ENCODE measurements at places on chromosomes 16 and 17.
A peak's percentile ranks its signal among the peaks of the same experiment; 100 is the strongest.

- no peak for DNase-seq
These were observed 28.5 kb downstream of the TMEM132E start for GRCh38 chr17:34607917-34608316.

- DNase-seq, result no peak
These were observed 151.5 kb downstream of the AATF start for GRCh38 chr17:37100231-37100630.

- no peak for DNase-seq
These were observed 27.7 kb downstream of the ZFPM1 start for GRCh38 chr16:88480829-88481228.

- peak; percentile 42 for DNase-seq
These were observed 654 bp downstream of the TNFAIP1 start for GRCh38 chr17:28335959-28336871.

DNA sequence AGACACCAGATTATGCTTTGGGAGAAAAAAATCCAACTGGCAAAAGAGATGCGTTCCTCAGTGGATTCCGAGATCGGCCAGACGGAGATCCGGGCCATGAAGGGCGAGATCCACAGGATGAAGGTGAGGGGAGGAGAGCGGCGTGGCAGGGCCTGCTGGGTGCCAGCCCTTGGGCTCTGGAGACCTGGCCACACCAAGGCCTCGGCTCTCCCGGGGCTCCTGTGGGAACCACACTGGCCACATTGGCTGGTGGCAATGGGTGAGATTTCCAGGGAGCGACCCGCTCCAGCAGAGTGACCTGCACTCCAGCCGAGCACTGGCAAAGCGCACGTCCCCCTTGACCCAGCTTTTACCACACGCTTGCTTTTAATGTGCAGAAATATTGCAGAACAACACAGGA lies 11.6 kb upstream of the GAA start:
- DNase-seq, result no peak

DNA sequence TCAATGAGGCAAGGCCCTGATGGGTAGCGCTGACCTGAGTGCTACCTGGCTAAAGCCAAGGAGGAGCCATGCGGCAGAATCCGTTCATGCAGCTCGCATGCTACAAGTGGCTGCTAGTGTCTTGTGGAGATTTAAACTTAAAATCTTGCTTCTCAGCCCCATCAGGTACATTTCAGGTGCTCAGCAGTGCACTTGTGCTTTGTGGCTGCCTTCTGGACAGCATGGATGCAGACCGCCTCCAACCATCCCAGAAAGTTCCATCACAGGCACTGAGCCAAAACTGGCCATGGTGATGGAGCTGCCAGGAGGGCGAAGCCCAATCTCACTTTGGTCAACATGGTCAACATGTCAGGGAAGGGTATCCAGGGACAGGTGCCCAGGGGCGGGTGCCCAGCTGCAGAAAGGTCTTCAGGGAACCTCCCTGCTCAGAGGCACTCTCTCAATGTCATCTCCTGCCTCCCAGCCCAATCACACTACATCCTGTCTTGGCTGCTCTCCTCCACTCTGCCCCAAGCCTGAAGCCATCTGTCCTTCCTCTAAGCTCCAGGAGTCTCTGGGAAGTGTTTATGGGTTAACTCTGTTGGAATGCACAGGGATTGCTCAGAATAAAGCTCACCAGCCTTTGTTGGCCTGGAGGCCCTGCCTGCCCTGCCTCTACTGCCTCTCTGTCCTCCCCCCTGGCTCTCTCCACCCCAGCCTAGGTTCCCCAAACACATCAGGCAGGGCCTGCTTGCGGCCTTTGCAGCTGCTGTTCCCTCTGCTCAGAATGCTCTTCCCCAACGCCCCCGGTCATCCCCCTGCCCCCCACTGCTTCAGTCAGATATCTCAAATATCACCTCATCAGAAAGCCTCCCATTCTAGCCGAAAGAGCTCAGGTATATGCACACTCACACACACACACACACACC lies 18.3 kb upstream of the TNFRSF13B start:
- DNase-seq, result no peak

GRCh38 chr17:7836596-7837407 lies 2.8 kb downstream of the KDM6B start:
- peak; percentile 85 for DNase-seq

Measured in NB4 (cell line).